ENCODE measurements at places on chromosomes 2 and 18. TPM values are rescaled to one million over a fixed set of nuclear protein-coding genes. Genes with fewer than 3 reads are reported as not detected.

- no peak for DNase-seq
- H3K4me3 ChIP-seq, result peak overlapping the region; percentile 94
- H3K36me3 ChIP-seq, result peaks cover 17% of the 10 kb centered on the region
- peaks cover 53% of the 10 kb centered on the region for H3K4me1 ChIP-seq
- no peaks in the 10 kb centered on the region for H3K27me3 ChIP-seq
These were observed 2.3 kb downstream of the PPM1B start for GRCh38 chr2:44171018-44171417.

DNA sequence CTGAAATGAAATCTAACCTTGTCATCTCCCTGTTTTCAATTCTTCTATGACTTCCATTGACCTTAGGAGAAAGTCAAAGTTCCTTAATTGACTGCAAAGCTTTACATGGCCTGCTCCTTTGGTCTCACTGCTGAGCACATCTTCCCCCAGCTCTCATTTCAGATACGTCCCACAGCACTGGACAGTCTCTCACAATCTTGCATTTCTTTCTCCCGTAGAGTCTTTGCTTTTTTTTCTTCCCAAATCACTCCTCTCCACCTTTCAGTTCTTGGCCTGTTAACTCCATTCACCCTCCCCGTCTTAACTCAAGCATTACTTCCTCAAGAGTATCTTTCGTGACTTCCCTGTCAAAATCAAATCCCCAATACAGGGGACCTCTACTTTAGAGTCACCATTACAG, 67.2 kb downstream of the DDX1 start:
- no peaks in the 10 kb centered on the region for H3K4me1 ChIP-seq
- H3K36me3 ChIP-seq, result no peaks in the 10 kb centered on the region
- H3K27me3 ChIP-seq, result peaks cover 1% of the 10 kb centered on the region
- H3K27ac ChIP-seq, result no peak overlapping the region

GRCh38 chr18:75088021-75088506, 120.9 kb downstream of the PTGR3 start:
- H3K4me1 ChIP-seq, result no peaks in the 10 kb centered on the region
- no peaks in the 10 kb centered on the region for H3K27me3 ChIP-seq
- H3K4me3 ChIP-seq, result no peak overlapping the region

USP14 gene
- 101 TPM for total RNA-seq

DNA sequence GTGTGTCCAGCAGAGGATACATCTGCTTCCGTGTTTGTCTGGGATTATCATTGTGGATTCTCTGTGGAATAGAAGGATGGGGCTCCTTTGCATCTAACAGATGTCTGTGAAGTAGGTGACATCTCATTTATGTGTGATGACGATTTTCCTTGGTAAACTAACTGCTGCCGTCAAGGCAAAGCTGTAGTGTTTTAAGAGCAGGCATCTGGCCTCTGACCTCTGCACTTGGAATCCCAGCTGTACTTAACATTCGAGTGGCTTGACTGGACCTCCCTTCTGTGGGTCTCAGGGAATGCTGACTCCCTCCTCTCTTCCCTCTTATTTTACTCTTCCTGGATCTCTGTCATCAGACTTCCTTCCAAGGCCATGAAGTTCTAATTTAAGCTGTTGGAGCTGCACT, 56.4 kb downstream of the DCDC2C start:
- H3K36me3 ChIP-seq, result no peaks in the 10 kb centered on the region
- H3K4me3 ChIP-seq, result no peak overlapping the region
- H3K4me1 ChIP-seq, result no peaks in the 10 kb centered on the region
- peaks cover 17% of the 10 kb centered on the region for H3K27me3 ChIP-seq

- peaks cover 6% of the 10 kb centered on the region for H3K27me3 ChIP-seq
- no peak overlapping the region for H3K4me3 ChIP-seq
- no peaks in the 10 kb centered on the region for H3K36me3 ChIP-seq
- DNase-seq, result no peak
- H3K4me1 ChIP-seq, result peaks cover 9% of the 10 kb centered on the region
These were observed 377.6 kb upstream of the TRIB2 start for GRCh38 chr2:12338946-12339697.

PROKR1 gene
- total RNA-seq, result not detected

- peaks cover 2% of the 10 kb centered on the region for H3K4me1 ChIP-seq
- DNase-seq, result no peak
- H3K36me3 ChIP-seq, result no peaks in the 10 kb centered on the region
- H3K4me3 ChIP-seq, result no peak overlapping the region
These were observed 176.1 kb downstream of the VAPA start for GRCh38 chr18:10089881-10090280.

DNA sequence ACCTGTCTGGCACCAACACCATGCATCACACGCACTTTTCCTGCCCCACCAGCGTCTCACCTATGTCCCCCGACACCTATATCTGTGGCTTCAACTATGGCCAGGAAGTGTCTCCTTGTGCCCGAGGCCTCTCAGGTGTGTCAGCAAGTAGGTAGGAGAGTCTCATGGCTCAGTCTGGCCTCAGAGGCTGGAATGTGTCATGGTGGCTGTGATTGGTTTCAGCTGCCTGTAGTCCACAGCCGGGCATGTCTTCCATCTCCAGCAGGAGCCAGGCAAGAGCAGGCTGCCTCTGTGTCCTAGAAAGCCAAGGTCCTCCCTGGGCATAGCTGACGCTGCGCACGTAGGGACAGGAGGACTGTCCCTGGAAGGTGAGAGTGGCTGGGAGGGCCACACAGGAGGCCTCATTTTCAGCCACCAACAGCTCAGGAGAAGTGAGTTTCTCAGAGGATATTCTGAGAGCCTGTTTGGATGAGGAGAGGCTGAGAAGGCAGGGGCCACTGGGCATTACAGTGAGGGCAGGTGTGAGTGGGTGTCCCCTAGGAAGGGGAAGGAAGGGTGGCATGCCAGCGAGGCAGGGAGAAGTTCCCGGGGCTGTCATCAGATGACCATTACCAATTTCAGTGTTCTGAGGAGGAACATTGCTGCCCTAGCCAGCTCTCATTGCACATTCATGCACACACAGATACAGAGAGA, 47.2 kb downstream of the SDC1 start:
- no peaks in the 10 kb centered on the region for H3K36me3 ChIP-seq
- no peak overlapping the region for H3K4me3 ChIP-seq
- no peaks in the 10 kb centered on the region for H3K4me1 ChIP-seq
- no peaks in the 10 kb centered on the region for H3K27me3 ChIP-seq
- no peak overlapping the region for H3K27ac ChIP-seq
- no peak for DNase-seq

EMX1 gene
- total RNA-seq, result not detected

DNA sequence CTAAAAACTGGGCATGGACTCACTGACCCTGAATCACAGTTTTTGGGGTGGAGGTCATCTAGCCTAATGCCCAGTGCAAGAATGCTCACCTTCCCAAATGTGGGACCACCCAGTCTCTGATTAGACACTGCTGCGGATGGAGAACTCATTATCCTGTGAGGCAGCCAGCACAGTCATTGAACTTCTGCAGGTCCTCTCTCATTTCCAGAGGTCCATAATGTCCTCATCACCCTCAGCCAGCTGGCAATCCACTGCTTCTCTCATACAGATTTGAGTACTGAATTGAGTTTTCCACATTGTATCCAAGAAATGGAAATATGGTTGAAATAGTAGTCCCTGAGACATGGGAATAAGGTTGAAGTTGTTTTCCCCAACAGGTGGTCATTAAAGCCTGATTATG, 5.0 kb upstream of the MYO5B start:
- peaks cover 12% of the 10 kb centered on the region for H3K4me1 ChIP-seq
- no peak for DNase-seq
- peaks cover 58% of the 10 kb centered on the region for H3K27me3 ChIP-seq
- no peak overlapping the region for H3K4me3 ChIP-seq

GRCh38 chr2:171146633-171147032, 14.1 kb downstream of the TLK1 start:
- no peak overlapping the region for H3K4me3 ChIP-seq
- no peaks in the 10 kb centered on the region for H3K27me3 ChIP-seq
- peaks cover 7% of the 10 kb centered on the region for H3K36me3 ChIP-seq

ANXA4 gene
- total RNA-seq, result 30.7 TPM

DNA sequence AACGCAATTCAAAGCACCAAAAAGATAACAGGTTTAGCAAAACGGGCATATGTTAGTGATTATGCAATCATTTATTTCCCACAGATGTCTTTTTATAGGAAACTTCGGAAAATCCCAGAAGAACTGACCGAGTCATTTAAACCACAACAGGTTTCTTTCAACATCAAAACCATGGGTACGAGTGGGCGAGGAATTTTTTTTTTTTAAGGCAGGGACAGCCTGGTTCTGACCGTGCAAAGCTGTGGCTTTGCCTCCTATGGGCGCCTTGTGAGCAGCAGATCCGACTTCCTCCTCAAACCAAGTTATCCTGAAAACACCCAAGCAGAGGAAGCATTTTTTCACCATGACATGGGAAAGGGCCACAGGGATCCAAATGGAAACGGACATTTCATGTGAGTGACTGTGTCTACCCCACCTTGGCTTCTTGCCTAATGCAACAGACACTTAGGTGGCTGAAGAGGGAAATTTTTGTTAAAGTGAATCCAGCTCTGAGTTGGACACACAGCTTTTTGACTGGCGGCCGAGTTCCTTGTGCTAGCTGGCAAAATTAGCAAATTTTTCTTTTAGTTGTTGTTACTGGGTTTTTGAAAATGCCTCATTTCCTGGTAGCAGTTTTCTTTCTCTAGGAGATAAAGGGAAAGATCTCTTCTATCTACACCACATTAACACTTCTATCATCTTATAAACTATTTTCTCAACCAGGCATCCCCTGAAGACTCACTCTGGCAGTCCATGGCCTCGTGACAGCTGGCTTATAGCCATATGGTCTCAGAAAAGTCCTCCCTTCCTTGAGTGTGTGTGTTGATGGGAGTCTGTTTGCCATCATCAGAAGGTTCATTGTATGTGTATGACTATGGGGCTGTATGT, 487.4 kb upstream of the ZEB2 start:
- H3K4me1 ChIP-seq, result no peaks in the 10 kb centered on the region
- H3K27ac ChIP-seq, result no peak overlapping the region
- no peak for DNase-seq
- H3K4me3 ChIP-seq, result no peak overlapping the region
- H3K27me3 ChIP-seq, result no peaks in the 10 kb centered on the region
- no peaks in the 10 kb centered on the region for H3K36me3 ChIP-seq

DNA sequence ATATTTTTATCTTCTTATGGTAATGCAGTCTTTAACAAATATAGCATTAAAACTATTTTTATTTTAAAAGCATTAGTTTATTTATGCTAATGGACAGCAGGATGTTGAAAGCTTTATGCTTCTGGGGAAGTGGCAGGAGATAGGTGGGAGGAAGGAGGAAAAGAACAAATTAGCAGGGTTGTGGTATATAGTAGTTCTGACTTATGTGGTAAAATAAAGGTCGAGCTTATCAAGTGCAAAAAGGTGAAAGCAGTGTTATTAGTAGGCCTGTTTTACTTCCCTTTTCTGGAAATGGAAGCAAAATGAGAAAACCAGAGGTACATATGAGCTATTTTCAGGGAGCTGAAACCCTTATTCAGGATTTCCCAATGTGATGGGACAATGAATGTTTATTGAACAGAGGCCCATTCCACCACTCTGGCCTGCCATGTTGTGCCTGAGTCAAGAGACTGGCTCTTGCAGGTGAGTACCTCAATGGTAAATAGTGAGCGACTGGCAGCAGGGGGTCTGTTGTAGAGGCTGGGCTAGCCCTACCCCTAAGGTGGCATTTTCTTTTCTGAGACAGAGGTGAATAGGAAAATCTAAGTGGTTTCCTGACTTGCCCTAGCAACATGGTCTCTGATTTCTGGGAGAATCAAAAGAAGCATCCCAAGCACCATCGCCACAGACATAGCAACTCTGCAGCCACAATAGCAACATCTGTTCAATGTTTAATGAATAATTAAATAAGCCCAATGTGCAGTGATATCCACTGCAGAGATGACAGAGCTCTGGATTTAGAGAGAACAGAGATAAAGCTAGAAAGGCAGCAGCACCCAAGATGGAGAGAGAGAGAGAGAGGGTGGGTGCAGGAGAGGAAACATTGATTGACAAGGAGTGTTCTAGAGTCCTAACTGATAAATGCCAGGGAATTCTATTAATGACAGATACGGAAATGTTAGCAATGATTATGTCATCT, 119.7 kb downstream of the UPP2 start:
- peaks cover 11% of the 10 kb centered on the region for H3K27me3 ChIP-seq
- no peaks in the 10 kb centered on the region for H3K36me3 ChIP-seq
- H3K4me3 ChIP-seq, result no peak overlapping the region
- DNase-seq, result no peak
- no peak overlapping the region for H3K27ac ChIP-seq
- H3K4me1 ChIP-seq, result no peaks in the 10 kb centered on the region

EML6 gene
- total RNA-seq, result 0.16 TPM

DNA sequence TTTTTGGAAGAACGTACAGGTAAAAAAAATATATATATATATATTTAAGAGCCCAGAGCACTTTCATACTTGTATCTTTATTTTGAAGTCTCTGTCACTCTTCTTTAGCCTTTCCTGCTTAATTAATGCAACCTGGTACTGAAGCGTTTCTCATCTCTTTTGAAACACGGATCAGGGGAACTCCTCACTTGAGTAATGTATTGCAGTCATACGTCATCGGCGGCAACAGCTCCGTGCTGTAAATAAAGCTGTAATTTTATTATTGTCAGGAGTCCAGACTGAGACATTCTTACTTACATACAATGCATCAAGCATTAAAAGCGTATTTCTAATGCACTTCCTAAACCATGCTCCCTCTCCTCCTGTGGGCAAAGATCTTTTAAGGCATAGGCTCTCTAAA, 514.7 kb downstream of the SOX11 start:
- no peak overlapping the region for H3K27ac ChIP-seq
- no peaks in the 10 kb centered on the region for H3K4me1 ChIP-seq
- DNase-seq, result no peak
- H3K4me3 ChIP-seq, result no peak overlapping the region
- H3K27me3 ChIP-seq, result no peaks in the 10 kb centered on the region
- H3K36me3 ChIP-seq, result no peaks in the 10 kb centered on the region

DNA sequence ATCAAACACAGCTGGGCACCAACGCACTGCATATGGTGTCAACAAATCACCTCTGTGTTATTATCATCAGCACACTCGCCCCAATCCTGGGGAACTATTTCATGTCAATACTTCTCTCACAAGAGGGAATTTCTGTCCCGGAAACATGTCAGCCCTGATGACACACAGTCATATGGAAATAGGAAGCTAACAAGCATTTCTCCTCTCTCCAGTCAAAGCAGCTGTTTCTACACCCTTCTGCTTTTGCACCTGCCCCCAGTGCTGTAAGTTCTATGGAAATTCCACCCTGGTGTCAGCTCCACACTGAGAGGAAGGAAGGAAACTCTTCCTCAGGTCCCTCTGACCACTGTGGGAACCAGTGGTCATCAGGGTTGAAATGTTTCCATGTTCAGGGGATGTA, 447.6 kb upstream of the ID2 start:
- no peaks in the 10 kb centered on the region for H3K36me3 ChIP-seq
- H3K27me3 ChIP-seq, result peaks cover 20% of the 10 kb centered on the region
- no peak overlapping the region for H3K27ac ChIP-seq
- H3K4me1 ChIP-seq, result peaks cover 19% of the 10 kb centered on the region
- H3K4me3 ChIP-seq, result no peak overlapping the region
- DNase-seq, result no peak

RNF152 gene
- 0.05 TPM for total RNA-seq

All from activated CD4-positive, alpha-beta T cell treated with anti-CD3 and anti-CD28 coated beads for 36 hours (primary cell).